Naive B cell (primary cell): ENCODE measurements at places on chromosomes 2 and 18.

- no peak for DNase-seq
Observed at GRCh38 chr2:236178890-236179235, 10.7 kb upstream of the GBX2 start.

DNA sequence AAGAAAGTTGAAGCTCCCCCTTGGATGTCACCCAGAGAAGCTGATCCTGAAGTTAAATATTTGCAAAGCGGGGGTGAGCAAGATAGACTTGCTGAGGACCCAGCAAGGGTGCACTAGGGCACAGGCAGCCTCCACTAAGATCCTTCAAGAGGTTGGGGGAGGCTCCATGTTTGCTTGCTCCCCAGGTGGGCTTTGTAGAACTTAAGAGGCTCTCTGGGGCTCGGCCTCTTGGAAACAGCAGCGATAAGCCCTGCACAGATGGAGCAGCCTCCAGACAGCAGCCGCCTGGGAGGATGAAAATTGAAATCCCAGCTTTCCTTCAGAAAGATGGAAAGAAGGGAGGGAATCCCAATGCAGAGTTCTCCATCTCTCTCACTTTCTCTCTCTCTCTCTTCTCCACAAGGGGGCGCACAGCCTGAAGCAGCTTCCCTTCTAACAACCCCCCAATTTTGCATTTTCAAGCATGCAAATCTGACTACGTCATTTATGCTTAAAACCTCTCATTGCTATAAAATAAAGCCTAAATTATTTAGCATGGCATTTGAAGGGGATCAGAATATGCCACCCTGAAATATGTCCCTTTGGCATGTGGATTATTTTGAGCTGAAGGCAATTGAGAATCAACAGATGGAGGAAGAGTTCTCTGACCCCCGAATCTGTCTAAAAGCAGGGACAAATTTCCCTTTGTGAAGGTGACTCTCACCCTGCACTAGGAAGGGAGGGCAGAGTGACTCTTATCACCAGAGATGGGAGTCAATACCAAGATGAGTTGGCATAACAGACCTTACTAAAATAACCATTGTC is 185.7 kb upstream of the KLHL29 start:
- DNase-seq = no peak

GRCh38 chr18:45998244-45998643 is 31.1 kb upstream of the EPG5 start:
- DNase-seq = no peak

- no peak for DNase-seq
Observed at GRCh38 chr2:241722896-241723454, 11.5 kb upstream of the D2HGDH start.

DNA sequence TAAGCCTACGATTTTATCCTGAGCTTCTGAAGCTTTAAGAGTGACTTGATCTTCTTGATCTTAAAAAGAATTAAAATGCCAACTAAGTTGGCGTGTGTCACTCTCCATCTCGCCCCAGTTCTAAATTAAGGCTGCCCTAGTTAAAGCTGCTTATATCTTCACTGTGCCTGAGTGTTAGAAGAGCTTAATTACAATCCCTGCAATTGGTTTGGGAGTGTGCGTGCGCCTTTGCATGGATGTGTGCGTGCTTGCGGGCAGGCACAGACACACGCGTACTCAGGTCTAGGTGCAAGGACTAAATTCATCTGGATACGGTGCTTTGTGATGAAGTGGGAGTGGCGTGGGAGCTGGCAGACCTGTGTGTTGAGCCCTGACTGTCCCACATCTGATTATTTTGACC is 201.5 kb downstream of the FAM210A start:
- no peak for DNase-seq

DNA sequence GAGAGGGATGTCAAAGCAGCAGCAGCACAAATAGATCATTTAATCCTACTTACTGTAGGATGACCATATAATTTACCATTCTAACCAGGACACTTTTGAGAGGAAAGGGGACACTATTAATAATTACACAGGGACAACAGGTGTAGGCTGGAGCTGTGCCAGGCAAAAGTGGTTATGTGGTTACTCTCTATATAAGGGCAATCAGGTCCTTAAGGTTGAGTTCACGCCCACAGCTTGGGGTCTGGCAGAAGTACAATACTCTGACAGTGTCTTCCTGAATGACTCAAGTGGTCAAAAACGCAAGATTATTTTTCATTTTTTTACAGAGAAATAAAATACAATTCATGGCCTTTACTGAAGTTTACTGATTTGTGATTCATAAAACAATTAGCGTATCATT is 2.8 kb downstream of the PREPL start:
- no peak for DNase-seq

DNA sequence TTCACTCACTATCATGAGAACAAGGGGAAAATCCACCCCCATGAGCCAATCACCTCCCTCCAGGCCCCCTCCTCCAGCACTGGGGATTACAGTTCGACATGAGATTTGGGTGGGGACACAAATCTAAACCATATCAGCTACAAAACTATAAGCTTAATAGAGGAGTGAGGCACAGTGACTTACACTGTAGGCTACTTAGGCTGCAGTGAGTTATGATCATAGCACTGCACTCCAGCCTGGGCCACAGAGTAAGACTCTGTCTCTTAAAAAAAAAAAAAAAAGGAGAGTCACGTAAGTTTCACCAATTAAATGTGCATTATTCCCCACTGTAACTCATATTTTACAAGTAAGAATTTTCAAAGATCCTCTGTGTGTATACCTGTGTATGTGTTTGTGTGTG is 26.2 kb upstream of the COLEC12 start:
- DNase-seq = no peak

- peak; percentile 57 for DNase-seq
Observed at GRCh38 chr2:127695491-127696472, 5.5 kb upstream of the SFT2D3 start.

- DNase-seq = no peak
Observed at GRCh38 chr18:27959101-27959500, 217.8 kb downstream of the CDH2 start.

GRCh38 chr2:11829324-11829946 is 83.0 kb downstream of the LPIN1 start:
- peak; percentile 58 for DNase-seq

DNA sequence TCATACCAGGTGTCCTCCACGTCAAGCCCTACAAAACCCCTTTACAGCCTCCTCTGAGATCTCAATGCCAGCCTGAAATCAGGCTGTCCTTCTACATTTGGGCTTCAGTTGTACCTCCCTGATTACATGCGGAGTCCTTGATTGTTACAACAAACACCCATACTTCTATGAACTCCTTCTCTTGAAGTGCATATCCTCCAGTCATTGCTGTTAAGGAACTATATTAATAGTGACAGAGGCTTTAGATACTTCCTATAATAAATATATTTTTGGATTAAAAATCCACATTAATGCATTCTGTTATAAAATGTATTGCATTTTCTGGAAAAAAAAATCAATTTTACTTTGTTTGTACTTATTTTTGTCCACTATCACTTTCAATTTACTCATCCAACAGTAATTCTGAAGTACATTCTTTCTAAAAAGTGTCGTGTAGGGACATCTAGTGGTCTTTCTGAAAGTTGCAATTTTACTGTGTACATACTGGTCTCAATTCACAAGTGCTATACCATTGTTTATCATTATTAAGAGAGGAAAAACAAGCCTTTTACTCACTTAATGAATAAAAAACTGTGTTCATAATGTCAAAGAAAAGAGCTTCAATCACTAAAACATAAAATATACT is 316.4 kb downstream of the DSEL start:
- peak; percentile 12 for DNase-seq

- no peak for DNase-seq
Observed at GRCh38 chr2:18136881-18137475, 258.5 kb downstream of the KCNS3 start.

DNA sequence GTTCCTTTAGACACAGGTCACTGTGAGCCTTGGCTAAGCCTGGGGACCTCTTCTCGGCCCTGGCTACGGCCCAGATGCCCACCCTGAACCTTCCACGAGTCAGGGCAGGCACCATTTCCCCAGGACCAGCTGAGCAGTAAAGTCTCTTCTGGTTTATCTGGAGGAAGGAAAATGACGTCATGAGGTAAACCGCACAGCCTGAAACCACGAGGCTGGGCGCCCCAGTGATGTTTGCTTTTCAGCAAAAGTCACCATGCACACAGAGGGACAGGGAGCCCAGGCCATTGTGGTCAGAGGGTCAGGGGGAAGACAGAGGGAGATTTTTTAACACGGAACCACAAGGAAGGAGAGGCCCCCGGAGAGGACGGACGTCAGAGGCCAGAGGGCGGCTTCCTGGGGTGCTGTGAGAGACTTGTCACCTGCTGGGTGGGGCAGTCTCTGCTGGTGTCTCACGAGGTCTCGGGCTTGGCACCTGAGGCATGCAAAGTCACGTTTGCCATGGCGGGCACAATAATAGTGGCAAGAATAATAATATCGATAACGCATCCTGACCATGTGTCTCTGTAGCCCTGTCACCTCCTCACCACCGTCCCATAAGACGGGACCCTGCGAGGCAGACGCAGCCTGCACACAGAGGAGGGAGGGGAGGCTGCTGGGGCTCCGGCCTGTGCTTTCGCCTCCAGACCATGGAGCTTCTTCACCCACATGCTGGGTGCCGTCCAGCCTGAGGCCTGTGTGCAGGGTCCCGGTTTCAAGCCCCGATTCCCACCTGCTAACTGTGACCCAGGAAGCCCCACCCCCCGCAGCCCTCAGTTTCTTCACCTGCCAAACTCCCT is 33.2 kb upstream of the FOSL2 start:
- DNase-seq = peak; percentile 71

DNA sequence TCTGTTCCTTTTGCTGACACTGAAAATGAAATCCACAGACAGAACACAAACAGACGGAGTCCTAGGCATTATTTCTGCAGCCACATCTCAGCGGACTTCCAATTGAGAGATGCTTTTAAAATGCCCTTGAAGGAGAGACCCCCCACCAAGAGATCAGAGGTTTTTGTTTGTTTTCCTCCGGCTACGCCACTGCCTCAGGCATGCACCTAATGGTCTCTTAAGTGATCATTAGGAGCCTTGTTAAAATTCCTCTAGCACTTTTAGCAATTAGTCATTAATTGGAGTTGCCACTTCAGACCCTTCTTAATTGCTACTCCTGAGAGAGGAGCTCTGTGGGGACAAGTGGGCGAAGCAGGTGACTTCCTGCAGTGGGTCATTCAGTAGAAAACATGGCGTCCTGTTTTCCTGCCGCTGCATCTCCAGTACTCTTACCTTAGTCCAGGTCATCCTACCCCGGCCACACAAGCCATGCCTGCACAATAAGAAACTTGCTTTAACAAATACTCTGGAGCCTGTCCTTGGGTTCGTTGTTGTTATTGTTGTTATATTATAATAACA is 257.7 kb upstream of the CHAC2 start:
- DNase-seq = no peak

GRCh38 chr2:160415991-160416390 is 77.6 kb downstream of the RBMS1 start:
- no peak for DNase-seq

- DNase-seq = no peak
Observed at GRCh38 chr2:63790906-63791305, 50.8 kb upstream of the UGP2 start.

- DNase-seq = no peak
Observed at GRCh38 chr2:205659922-205660321, 22.4 kb upstream of the NRP2 start.

DNA sequence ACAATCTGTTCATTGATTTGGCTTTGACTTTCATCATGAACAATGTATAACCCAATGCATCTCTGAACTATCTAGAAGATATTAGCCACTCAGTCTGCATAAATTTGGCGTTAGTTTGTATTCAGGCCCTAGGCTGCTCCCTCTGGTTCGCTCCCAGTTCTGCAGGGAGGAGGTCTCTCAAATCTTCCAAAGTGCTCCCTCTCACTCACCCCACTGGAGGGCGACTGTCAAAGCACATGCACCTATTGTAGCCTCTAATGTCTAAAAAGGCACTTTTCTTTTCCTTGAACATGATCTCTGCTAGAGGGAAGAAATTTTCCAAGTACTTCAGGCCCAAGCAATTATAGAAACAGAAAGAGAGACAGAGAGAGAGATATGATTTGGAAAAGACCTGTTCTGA is 291.5 kb downstream of the TDRD15 start:
- no peak for DNase-seq

DNA sequence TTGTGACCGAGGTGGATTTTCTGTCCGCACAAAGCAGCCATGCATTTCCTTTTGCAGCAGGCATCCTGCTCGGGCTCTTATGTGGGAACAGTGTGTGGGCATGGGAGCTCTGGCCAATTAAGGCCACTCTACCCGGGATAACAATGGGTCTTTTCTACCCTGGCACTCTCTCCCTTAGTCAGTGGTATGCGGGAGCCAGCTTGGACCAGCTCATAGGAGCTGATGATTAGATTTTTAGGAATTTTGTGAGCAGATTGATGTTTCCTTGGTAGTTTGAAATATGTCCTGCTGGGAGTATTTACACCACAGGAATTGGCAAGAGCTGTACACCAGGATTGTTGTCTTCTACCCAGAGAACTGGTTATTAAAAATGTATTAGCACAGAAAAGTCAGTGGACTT is 89.3 kb downstream of the SPP2 start:
- DNase-seq = no peak

GRCh38 chr2:234204480-234204879 is 154.0 kb downstream of the SPP2 start:
- no peak for DNase-seq

- DNase-seq = no peak
Observed at GRCh38 chr2:71045865-71046548, 22.4 kb upstream of the NAGK start.

DNA sequence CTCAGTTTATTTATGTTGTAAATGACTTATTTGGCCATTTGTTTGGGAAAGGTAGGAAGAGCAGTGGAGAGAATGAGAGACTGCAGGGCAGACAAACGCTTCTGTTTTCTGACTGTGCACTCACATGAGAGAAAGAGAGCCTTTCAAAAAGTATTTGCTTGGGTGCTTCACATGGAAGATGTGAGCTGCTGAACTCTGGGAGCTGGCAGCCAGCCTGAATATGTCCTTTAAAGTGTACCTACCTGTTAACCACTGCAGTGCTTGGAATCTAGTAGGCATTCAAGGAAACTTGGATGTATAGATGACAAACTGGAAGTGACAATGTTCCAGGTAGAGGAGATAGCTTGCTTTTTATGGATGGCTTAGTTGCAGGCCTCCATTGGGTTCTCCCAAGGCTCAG is 68.8 kb downstream of the PTPRM start:
- DNase-seq = no peak

- no peak for DNase-seq
Observed at GRCh38 chr2:43001787-43002468, 209.5 kb upstream of the HAAO start.

DNA sequence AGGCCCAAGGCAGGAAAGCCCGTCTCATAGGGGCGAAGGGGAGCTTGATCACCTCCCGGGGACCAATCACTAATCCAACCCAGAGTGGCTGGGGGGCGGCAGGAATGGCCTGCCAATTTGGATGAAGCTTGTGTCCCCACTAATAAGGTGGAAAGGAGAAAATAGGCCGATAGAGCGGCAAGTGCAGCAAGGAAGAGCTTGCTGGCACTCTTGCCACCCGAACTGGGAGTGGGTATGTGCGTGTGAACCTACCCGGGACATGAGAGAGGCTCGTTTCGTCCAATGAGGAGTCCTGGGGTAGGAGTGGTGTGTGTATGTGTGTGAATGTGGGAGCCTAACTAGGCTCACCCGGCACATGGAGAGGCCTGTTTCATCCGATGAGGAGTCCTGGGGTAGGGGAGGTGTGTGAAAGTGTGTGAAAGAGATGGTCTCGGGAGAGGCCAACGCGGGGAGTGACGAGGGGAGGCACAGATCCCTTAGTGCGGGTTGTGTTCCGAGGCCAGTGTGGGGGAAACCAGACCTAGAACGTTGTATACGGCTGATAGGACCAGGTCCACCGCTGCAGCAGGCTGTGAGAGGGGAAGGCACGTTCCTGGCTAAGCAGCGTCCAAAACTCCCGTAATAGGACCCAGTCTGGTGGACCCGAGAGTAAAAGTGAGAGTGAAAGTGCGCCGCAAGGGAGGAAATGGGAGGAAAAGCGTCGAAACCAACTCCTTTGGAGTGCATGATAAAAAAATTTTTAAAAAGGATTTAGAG is 47.1 kb upstream of the SELENOI start:
- DNase-seq = peak; percentile 32
